Esophagus muscularis mucosa (tissue), 4 donors: ENCODE measurements at places on chromosomes 3 and 15. TPM values are rescaled to one million over a fixed set of nuclear protein-coding genes. Genes with fewer than 3 reads are reported as not detected.

KIF9 gene
- total RNA-seq = 6.8 TPM

DNA sequence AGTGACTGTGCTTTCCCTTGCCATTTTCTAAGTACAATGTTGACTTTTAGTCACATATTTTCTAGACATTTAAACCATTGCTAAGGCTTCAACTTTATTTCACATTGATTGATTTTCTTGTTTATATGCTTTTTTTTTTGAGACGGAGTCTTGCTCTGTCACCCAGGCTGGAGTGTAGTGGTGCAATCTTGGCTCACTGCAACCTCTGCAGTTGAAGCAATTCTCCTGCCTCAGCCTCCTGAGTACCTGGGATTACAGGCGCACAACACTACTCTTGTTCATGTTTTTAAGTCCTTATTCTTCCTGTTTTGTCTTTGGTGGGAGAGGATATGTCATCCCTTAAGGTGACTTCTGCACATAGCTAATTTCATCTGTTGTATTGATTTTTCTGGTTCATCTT, 74.9 kb upstream of the LRRFIP2 start:
- no peak for DNase-seq

DNA sequence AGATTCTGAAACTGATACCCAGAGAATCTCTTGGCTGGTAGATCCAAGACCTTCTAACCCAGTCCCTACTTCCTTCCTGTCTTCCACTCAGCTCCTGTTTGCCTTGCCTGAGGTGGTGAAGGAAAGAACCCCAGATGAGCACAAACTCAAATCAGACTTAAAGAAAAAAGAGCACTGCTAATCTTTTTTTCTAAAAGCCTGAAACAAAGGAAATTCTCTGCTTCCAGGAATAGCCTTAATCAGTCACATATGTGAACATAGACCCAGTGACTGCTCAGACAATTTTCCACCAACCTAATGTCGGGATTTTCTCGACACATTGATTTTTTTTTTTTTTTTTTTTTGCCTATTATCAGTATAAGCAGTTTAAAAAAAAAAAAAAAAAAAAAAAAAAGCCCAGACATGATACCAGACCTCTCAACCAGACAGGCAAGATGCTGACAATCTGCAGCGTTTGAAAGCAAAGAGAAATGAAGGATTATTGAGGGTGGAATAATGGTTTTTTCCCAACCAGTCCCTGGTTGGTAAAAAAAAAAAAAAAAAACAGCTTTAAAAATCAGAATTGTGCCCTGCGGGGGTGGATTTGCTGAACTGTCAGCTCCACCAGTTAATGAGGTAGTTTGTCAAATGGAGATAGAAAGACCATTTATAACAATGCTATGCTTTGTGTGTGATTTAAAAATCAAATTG, 256.8 kb upstream of the RARB start:
- DNase-seq = no peak

DNA sequence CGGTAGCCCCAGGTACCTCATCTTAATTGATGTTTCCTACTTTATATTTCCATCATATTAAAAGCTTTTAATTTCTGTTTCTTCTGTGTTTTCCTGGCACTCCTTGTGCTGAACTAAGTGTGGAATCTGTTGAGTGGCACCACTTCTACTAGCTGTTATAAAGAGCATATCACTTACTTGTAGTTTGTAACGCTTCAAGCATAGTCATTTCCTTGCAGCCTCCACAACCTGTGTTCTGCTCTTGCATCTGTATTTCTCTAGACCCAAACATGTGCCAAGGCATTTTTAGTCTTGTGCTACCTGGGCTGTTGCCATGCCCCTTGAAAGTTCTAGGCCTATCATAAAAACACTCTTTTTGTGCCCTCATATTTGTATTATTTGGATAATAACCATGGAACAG, 16.0 kb downstream of the ZNF654 start:
- DNase-seq = no peak

- no peak for DNase-seq
These were observed 43.2 kb upstream of the CMSS1 start for GRCh38 chr3:99774467-99774866.
